Activated CD4-positive, CD25-positive, alpha-beta regulatory T cell (primary cell): ENCODE measurements at places on chromosomes 1 and 21.

DNA sequence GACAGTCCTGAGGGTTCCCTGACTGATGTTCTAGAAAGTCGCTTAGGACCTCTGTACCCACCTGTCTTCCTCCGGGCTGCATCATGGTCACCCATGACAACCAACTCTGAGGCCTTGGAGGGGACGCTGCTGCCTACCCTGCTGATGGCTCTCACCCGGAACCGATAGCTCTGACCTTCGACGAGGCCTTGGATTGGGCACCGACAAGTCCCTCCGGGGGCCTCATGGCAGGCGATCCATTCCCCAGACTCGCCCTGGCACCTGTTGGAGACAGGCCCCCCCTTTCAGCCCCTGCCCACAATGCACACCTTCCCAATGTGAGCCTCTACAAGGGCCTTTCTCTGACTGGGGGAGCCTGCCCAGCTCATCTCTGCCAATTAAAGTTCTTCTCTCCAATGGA is 21.2 kb downstream of the MYOM3 start:
- no peak for DNase-seq

DNA sequence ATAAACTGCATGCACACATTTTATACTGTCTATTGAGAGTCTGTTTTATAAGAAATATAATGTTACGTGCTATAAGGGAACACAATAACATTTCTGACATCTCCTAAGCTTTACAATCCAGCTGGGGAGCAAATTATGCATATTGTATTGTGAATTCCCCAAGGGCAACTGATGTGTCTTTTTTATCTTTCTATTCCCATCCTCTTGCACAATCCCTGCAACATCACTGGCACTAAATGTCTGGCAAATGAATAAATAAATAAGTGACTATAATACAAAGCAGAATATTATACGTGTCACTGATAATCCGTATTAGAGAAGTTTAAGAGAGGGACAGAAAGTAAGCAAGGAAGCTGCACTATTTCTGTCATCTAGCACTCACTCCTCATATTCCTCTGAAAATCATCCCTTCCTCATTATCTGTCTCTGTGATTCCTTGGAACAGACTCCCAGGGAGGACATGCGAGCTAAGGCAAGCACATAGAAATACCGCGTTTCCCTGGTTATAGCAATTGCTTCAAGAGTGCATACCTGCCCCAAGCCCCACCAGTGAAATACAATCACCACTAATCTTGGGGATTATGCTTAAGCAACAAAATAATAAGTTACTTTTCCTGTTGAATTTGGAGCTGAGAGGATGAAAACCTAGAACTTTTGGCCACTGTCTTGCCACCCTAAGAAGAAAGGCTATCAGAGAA is 205.4 kb downstream of the SMYD3 start:
- no peak for DNase-seq

GRCh38 chr1:111953797-111954196 is 35.7 kb downstream of the KCND3 start:
- DNase-seq = no peak

DNA sequence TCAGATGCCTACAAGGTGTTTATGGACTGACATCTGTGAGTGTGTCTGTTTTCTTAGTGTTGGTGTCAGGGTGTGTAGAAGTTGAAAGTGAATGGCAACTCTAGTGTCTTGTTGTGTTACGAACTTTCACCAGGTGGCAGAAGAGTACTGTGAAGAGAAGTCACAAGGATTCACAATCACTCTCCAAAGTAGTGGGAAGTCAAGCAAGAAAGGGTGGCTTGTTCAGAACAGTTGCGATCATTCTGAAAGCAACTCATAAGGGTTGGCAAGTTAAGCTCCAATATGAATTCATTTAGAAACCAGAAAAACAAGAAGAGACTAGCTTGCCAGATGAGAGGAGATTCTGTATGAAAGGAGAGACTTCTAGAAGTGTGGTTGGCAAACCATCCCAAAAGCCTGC is 86.1 kb downstream of the FASLG start:
- DNase-seq = no peak

- no peak for DNase-seq
Observed at GRCh38 chr1:22330092-22330759, 121.4 kb upstream of the ZBTB40 start.

DNA sequence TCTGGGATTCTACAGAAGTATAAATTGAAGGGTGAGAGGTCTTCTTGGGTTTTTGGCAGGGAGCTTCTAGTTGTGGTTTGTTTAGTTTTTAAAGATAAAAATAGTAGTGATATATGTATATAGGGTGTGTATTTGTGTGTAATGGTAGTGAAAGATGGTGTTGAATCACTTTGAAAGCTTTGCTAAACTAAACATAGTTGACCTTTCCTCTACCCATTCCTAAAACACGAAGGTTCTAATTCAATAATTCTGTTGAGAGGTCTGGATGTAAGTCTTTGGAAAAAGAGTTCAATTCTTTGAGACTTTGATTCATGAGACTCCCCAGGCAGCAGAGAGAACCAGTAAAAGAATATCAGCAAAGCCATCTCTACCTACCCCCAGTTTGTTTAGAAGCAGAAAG is 247.9 kb upstream of the DUSP10 start:
- no peak for DNase-seq

DNA sequence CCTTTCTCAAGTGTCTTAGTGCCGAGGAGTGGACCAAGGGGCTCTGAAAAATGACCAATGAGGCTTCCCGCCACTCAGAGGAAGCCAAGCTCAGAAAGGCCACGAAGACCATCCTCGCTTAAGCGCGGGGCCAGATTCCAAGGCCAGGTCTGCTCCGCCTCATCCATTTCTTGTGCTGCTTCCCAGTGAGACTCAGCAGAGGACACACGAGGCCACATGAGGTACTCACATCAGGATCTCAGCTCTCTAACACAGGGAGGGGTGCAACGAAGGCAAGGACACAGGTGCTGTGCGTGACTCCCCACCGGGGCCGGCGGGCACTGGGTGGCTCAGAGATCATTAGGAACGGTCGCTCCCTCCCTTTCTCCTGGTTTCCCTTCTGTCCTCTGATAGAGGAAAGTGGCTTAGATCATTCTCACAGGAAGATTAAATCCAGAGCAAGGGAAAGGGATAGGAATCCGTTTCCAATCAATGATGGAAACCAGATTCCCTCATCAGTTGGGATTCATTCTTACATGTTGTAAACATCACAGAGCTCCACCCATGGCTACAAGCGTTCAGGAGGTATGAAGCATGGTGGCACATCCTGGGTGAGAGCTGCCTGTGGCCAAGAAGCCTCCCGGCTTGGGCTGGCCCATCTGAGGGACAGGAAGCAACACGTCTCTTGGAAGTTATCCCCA is 46.7 kb downstream of the CAPZB start:
- DNase-seq = no peak

DNA sequence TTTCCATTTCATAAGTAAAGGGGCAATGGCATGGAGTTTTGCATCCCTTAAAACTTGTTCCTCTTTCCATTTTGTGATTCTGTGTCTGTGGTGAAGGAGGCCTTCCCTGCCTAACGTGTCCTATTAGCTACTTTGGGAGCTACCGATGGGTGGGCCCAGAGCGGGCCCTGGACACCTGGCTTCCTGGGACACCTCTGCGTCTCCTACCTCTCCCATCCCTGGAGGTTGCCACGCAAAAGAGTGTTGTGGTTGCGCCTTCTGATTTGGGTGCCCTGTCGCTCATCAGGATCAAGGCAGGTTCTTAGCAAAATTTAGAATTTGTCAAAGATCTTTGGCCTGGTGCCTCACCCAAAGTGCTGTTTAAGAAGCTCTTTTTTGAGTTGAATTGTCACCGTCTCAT is 116.4 kb upstream of the CACNA1E start:
- no peak for DNase-seq

DNA sequence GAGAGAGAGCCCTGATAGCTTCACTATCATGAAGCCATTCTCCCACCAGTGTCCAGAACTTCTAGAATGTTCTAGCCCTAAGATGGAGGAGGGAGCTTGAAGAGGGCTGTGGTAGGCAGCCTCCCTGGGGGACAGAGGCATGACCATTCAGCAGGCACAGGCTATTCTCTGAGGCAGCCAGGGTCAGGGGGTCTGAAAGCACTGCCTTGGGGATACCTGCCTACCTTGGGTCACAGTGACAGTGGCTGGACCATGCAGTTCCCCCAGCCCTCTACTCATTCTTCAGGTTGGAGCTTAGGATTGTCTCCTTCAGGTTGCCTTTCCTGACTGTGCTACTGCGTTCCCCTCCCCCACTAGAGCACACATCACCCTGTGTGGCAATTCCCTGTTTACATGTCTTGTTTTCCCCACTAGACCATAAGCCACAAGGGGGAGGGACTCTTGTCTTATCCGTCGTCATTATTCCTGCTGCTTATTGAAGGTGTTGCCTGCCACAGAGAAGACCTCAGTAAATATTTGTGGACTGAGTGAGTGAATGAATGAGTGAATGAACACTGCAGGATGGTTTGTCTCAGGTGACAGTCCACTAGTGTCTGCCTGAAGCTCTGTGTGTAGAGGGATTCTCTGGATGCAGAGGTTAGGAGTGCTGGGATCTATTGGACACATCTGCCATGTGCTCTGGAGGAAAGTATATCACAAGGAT is 5.2 kb downstream of the ZDHHC18 start:
- no peak for DNase-seq

- no peak for DNase-seq
Observed at GRCh38 chr1:234710936-234711724, 101.2 kb upstream of the IRF2BP2 start.

DNA sequence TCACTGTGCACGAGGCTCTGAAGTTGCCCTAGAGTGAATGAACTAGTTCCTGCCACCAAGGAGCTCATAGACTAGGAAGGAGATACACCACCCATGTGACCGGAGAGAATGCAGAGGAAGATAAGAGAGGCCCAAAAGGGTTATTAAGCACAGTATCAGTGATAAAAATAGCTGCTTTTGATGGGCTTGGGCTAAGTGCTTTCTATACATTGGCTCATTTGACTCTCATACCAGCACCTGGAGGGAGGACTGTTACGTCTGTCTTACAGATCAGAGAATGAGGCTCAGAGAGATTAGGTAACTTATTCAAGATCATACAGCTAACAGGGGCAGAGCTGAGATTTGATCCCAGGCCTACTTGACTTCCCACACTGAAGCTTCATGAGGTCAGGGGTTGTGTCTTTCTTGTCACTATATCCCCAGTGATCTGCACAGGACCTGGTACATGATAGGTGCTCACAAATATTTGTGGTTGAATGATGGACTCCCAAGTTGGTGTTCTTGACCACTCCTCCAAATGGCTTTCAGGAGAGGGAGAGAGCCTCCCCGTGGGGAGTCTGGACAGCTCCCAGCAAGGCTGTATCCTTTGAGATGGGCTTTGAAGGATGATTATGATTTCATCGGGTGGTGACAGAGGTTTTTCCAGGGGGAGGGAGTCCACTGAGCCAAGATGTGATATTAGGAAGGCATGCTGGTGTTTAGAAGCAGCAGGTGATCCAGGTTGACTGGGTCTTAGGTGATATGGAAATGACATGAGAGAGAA is 14.4 kb downstream of the PPFIA4 start:
- no peak for DNase-seq

- peak; percentile 67 for DNase-seq
Observed at GRCh38 chr1:145845514-145846161, at the start of gene NUDT17. Gene NUDT17 (plus strand): TSS chr1:145845630. CDS start chr1:145845641, 11 bp downstream.

- no peak for DNase-seq
Observed at GRCh38 chr21:44901391-44902074, 19.2 kb downstream of the ITGB2 start.

DNA sequence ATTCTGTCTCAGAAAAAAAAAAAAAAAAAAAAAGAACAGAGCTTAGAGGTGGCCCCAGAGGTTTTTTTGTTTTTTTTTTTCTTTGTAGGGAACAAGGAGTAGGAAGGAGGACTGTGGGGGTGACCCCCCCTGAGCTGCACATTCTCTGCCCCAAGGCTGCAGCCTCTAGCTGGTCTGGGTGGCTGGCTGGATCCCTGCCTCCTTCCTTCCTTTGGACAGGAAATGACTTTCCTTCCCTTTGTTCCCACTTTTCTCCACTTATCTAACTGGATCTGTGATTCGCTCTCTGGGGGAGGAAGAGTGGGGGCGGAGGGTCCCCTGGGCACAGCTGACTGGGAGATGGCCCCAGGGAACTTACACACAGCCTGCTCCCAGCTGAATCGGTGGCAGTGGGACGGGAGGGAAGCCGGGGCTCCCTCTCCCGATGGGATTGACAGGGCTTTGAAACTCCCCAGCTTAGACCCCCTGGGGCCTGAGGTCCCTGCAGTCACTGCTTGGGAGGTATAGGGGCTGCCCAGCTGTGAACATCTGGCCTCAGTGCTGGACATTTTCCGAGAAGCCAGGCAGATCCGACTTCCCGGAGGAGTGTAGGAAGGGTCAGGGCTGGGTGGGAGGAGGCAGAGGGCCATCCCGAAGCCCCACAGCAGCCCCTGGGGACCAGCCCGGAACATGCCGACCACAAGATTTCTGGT is 2.1 kb downstream of the FBLIM1 start:
- DNase-seq = no peak

DNA sequence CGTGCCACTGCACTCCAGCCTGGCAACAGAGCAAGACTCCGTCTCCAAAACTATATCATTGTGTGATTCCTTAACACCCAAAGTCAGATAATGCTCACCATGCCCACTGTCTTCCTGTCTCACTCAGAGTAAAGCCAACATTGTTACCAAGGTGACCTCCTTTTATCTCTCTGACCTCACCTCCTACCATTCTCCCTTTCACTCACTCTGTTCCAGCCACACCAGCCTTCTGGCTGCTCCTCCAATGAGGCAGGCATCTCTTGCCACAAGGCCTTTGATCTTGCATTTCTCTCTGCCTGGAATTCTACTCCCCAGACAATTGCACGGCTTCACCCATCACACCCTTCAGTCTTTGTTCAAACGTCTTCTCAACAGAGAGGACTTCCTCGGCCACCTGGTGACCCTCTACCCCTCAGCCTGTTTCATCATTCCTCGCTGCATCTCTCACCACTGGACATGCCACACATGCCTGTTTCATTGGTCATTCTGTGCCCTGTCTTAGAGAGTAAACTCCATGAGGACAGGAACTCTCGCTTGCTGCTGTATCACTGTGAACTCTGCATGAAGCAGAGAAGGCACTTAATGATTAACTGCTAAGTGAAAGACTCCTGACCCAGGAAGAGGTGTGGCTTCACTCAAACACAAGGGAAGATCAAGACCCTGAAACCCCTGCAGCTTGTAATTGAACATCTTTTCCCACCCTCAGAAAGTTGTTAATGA is 67.1 kb upstream of the CAPZB start:
- DNase-seq = no peak

- no peak for DNase-seq
Observed at GRCh38 chr1:167819849-167820683, 93.9 kb downstream of the ADCY10 start.

DNA sequence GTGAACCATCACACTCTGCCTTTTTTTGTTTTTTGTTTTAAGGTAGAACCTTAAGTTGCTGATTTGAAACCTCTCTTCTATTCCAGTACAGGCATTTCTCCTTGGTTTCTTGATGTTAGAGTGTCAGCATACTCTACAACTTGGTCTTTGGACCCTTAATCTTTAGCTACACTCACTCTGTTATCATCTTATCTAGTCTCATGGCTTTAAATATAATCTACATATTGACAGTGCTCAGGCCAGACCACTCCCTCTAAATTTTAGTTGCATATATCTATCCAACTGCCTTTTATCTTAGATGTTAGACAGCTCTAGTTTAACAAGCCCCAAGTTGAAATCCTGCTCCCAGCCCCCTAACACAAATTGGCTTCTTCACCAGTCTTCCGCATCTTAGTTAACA is 22.1 kb downstream of the NME7 start:
- no peak for DNase-seq

GRCh38 chr1:77281491-77282186 is at the start of gene AK5:
Gene AK5 (plus strand): TSS chr1:77282019. CDS start chr1:77282314, 295 bp downstream.
- no peak for DNase-seq

- DNase-seq = no peak
Observed at GRCh38 chr1:51878308-51878615, 265 bp downstream of the NRDC start.
